ENCODE measurements at places on chromosomes 3 and 15. TPM values are rescaled to one million over a fixed set of nuclear protein-coding genes. Genes with fewer than 3 reads are reported as not detected.

DNA sequence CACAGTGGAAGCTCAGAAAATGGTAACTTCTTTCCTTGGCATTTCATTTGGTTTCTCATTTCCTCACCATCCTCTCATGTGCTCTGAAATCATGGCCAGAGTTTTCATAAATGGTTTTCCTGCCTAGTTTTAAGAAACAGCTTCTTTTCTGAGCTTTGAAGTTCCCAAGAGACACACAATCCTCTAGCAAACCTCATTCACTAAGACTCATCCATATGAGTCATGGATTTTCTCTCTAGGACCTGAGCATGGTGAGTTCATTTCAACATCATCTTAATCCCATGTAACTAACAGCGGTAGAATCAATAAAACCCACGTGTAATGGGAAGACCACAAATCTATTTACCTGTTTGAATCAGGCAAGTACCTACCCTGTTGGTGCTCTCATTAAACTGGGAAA, 274.5 kb upstream of the LRTM1 start:
- H3K36me3 ChIP-seq, result no peaks in the 10 kb centered on the region
- H3K27ac ChIP-seq, result no peak overlapping the region
- no peaks in the 10 kb centered on the region for H3K4me1 ChIP-seq
- H3K4me3 ChIP-seq, result no peak overlapping the region
- no peak for DNase-seq

- H3K36me3 ChIP-seq, result no peaks in the 10 kb centered on the region
- H3K4me1 ChIP-seq, result peaks cover 2% of the 10 kb centered on the region
- H3K4me3 ChIP-seq, result no peak overlapping the region
- no peak for DNase-seq
- H3K27ac ChIP-seq, result no peak overlapping the region
Measured at GRCh38 chr3:23073724-23074305, 129.3 kb upstream of the UBE2E2 start.

DNA sequence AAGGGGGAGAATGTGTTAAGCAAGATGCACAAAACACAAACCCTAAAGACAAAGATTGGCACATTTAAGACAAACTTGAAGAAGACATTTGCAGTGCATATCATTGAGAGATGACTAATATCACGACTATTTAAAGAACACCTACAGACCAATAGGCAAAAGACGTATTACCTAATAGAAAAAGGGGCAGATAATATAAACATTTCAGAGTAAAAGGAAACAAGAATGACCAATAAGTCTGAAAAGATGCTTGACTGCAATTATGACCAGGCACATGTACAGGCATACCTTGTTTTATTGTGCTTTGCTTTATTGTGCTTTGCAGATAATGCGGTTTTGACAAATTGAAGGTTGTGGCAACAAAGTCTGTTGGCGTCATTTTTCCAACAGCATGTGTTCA, 4.9 kb downstream of the HACD3 start:
- no peak overlapping the region for H3K27ac ChIP-seq
- no peak overlapping the region for H3K4me3 ChIP-seq
- no peaks in the 10 kb centered on the region for H3K27me3 ChIP-seq
- DNase-seq, result no peak
- no peaks in the 10 kb centered on the region for H3K36me3 ChIP-seq
- no peaks in the 10 kb centered on the region for H3K4me1 ChIP-seq

DNA sequence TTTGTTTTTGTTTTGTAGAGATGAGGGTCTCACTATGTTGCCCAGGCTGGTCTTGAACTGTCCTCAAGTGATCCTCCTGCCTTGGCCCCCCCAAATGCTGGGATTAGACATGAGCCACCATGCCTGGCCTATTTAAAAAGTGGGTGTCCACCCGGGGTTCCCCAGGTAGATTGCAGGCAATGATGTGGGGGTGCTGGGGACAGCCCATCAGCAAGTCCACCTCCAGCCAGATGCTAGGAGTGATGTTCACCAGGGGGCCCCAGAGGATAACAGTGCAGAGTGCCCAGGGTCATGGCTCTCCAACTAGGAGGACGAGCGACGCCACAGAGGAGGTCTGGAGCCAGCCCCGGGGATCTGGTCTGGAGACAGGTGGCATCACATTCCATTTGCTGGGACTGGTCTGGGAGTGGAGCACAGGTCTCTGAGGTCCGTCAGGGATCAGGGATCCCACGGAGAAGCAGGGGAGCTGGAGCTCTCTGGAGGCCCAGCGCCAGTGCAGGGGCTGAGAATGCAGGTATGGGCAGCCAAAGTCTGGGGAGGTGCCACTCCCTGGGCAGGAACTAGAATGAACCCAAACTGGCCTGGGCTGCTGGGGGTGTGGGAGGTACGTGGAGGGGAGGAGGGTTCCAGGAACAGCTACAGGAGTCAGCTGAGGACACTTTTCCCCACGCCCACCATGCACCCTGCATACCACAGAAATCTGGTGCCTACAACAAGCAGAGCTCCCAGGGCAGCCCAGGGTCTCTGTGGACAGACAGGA, 51.2 kb upstream of the PCSK6 start:
- no peaks in the 10 kb centered on the region for H3K27me3 ChIP-seq
- no peaks in the 10 kb centered on the region for H3K36me3 ChIP-seq
- H3K27ac ChIP-seq, result no peak overlapping the region
- H3K4me3 ChIP-seq, result no peak overlapping the region

- no peak overlapping the region for H3K27ac ChIP-seq
- no peaks in the 10 kb centered on the region for H3K27me3 ChIP-seq
- H3K36me3 ChIP-seq, result no peaks in the 10 kb centered on the region
- no peaks in the 10 kb centered on the region for H3K4me1 ChIP-seq
- H3K4me3 ChIP-seq, result no peak overlapping the region
Measured at GRCh38 chr3:133192363-133192945, 154.3 kb downstream of the TMEM108 start.

GRCh38 chr3:158395421-158395820, 175.6 kb upstream of the MLF1 start:
- H3K27ac ChIP-seq, result no peak overlapping the region
- H3K27me3 ChIP-seq, result no peaks in the 10 kb centered on the region
- no peak for DNase-seq
- no peaks in the 10 kb centered on the region for H3K36me3 ChIP-seq
- no peaks in the 10 kb centered on the region for H3K4me1 ChIP-seq

- no peaks in the 10 kb centered on the region for H3K27me3 ChIP-seq
- H3K36me3 ChIP-seq, result no peaks in the 10 kb centered on the region
- H3K27ac ChIP-seq, result peak overlapping the region; percentile 68
- peaks cover 1% of the 10 kb centered on the region for H3K4me1 ChIP-seq
- H3K4me3 ChIP-seq, result no peak overlapping the region
- peak; percentile 95 for DNase-seq
Measured at GRCh38 chr15:63501256-63502089, 2.9 kb upstream of the USP3 start.

DNA sequence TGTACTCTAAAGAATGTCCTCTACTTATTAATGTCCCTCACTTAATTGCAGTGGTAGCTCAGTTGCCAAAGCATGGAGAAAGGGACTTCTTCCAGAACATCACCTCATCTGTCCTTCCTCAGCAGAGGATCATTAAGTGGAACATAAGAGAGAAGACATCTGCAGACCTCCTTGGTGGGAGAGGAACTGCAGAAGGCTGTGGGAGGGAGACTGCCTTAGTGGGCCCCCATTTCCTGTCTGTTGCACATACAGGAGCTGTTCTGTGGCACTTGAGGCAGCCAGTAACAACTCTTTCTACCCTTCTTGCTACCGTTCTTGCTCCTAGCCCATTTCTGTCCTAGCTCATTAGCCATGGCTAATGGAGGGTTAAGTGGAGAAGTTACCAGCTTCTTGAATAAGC, 33.6 kb downstream of the HPS3 start:
- no peak overlapping the region for H3K27ac ChIP-seq
- H3K36me3 ChIP-seq, result peaks cover 8% of the 10 kb centered on the region
- H3K27me3 ChIP-seq, result no peaks in the 10 kb centered on the region
- no peak overlapping the region for H3K4me3 ChIP-seq
- no peaks in the 10 kb centered on the region for H3K4me1 ChIP-seq

DNA sequence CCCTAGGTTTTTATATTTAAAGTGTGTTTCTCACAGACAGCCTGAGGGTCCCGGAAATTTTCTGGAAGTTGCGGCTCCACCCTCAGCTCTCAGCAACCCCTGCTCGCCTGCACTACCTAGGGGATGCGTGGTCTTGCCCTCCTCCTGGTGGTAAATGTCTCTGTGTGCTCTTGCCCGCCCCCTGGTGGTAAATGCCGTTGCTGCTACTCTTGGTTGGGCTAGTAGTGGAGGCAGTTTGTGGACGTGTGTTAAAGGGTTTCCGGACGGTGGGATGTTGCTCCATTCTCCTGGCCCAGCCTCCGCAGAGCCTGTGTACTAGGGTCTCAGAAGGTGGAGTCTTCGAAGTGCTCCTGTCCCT, 27.4 kb downstream of the STOML1 start:
- no peaks in the 10 kb centered on the region for H3K4me1 ChIP-seq
- H3K27ac ChIP-seq, result no peak overlapping the region
- H3K4me3 ChIP-seq, result no peak overlapping the region
- H3K36me3 ChIP-seq, result no peaks in the 10 kb centered on the region
- DNase-seq, result peak; percentile 88
- H3K27me3 ChIP-seq, result no peaks in the 10 kb centered on the region

Gene GHSR
- total RNA-seq, result not detected

Gene TMC3
- not detected for total RNA-seq

Gene PDZRN3
- total RNA-seq, result 62.6 TPM

Gene SMAD6
- total RNA-seq, result 92.0 TPM

Gene FETUB
- not detected for total RNA-seq

All from aorta (tissue), 5 donors.